ENCODE measurements at places on chromosomes 7 and 10.

DNA sequence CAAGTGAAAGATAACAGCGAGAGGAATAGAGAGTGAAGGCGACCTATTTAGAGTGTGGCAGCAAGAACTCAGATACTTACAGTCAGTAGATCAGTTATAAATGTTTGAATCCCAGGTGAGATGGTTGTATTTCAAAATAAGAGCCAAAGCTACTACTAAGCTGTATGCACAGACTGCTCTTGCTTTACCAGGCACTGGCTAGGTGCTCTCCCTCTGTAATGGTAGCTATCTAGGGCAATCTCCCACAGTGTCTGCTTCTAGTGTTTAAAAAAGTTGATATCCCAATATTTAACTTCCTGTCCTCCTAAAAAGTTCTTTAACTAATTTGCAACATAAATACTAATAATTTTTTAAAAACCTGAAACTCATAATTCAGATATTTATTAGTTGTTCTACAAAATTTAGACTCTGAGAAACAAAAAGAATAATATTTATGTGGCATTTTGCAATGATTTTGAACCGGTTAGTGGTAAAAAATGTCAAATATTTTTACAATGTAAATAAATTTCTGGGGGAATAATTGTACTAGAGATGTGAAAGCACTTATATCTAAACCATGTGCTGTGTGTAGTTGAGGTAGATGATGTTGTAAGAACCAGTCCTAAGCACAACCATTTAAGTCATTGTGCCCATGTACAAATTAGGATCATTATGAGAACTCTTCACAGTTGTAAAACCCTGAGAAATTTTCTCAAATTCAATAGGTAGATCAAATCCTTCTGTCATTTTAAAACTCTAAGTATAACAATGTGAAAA is 349.3 kb upstream of the SEMA3D start:
- no peak for DNase-seq

DNA sequence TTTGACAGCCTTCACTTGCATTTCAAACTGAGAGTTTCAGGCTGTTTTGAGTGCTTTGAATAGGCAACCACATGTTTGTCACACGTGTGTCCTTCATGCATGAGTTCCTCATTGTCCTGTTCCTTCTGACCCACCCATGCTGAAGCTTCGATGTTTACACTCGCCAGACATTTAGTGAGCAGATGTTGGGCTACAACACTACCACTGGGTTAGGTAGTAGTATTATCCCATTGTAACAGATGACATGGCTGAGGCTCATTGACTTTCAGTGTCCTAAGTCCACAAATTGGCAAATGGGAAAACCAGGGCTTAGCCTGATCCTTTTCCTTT is 456.1 kb downstream of the PHTF2 start:
- DNase-seq, result no peak

GRCh38 chr10:94496010-94496409 is 49.6 kb upstream of the HELLS start:
- DNase-seq, result no peak

- DNase-seq, result no peak
These were observed 437.8 kb downstream of the PLXDC2 start for GRCh38 chr10:20254078-20254477.

DNA sequence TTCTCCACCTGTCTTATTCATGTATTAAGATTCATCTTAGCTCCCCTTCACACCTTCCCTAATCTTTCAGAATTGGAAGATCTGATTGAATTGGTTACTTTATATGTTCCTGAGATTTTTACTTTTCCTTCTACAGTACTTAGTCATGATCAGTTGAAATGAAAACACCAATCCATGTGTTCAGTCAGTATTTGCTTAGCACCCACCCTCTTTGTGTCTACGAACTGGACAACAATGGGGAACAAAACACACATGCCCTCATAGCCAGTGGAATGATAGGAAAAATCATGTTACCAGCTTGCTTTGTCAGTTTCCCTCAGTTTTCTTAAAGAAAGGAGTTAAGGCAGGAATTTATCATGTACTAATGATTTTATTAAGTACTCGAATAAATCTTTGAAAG is 2.0 kb downstream of the MASTL start:
- no peak for DNase-seq

- DNase-seq, result no peak
These were observed 53.0 kb upstream of the SEMA3A start for GRCh38 chr7:84247591-84247990.

DNA sequence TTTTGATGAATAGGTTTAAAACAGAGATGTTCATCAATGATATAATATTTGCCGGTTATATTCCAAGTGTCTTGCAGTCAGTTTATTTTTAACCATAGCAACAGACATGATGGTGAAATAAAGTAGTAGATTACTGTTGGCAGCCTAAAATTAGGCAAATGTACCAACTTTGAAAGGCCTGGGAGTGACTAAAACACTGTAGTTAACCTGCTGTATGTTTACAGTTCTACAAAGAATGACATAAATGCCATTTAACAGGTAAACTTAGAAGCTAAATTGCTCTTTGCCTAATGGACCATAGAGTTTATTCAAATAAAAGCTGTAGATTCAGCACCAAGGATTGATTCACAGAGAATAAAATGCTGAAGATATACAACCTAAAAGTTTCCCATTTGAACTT is 64.1 kb downstream of the PHTF2 start:
- DNase-seq, result no peak

Measured in islet precursor cell (in vitro differentiated cells).